Kidney glomerular epithelial cell (primary cell): ENCODE measurements at places on chromosomes 7 and 10.
A peak's percentile ranks its signal among the peaks of the same experiment; 100 is the strongest.

- DNase-seq, result peak; percentile 91
Measured at GRCh38 chr10:95628786-95629185, 27.7 kb downstream of the ALDH18A1 start.

DNA sequence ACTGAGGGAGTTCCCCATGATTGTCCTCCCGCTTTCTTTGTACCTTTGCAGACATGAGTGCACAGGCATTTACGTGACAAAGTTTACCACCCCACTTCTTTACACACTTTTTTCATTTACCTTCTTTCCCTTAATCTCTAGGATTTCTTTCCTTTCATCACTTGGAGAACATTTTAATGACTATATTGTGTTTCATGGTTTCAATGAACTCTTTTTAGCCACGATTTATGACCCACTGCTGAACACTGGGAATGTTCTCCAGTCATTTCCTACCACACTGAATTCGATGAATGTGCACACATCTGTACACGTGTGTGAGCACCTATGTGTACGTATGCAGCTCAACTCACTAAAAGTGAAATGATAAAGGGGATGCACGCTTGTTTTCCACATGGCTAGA is 371.7 kb upstream of the IGFBP3 start:
- DNase-seq, result peak; percentile 19

DNA sequence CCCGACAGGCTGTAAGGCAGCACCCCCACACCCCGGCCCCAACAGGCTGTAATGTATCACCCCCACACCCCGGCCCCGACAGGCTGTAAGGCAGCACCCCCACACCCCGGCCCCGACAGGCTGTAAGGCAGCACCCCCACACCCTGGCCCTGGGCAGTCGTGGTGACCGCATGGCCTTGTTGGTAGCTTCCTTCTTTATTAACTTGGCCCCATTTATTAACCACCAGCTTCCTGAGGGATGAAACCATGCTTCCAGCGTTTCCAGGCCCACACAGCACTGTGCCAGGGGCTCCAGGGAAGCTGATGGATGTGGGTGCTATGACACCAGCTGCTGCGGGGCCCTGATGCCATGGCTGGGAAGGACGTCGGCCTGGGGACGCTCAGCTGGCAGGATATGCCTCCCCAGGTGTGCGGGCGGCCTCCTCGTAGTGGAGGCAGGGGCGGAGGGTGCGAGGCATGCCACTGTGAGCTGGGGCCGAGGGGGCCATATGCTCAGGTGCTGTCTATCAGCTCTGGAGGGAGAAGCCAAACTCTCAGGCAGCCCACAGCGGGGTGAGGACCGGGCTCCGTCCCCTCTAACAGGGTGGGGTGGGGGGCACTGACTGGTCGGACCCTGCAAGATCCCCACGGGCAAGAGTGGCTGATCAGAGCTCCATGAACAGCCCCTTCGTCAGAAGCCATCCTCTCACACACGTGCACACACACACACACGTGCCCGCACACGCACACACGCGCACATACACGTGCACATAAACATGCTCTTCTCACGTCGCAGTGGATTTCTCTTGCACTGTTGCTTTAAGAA is 311.0 kb downstream of the PTPRN2 start:
- no peak for DNase-seq

DNA sequence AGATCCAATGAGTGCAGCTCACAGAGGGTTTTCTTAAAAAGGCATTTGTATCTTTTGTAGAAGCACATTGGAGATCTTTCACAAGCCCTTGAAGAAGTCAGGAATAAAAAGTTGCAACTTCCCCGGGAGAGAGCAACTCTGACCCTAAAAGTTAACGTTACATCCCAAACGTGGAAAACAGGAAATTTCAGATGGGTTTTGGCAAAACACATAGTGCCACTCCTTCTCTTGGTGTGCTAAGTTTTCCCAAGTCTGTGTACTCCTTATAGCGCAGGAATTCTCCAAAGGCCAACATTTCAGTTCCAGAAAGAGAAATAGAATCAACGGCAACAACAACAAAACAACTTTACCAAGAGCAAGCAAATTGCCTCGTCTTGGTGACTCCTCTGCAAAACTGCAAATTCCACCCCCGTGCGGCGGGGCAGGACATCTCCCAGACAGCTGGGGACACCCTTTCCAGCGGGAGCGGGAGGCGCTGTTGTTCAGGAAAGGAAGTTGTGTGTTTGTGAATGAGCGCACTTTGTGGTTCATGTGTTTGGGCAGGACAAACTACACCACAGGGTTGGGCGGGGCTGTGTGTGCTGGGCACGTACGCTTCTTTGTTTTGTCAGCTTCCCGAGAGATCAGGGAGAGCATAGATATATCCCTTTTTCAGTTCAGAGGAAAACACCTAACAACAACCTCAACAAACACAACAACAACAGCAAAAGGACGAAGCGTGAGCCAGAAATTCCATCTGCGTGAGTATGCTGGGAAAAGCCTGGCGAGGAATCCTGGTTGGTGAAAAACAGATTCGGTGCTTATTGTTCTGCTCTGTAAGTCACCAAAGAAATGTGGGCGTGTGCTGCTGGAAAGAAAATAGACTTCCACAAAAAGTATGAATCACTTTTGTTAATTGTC is 294.7 kb upstream of the PITRM1 start:
- peak; percentile 95 for DNase-seq

DNA sequence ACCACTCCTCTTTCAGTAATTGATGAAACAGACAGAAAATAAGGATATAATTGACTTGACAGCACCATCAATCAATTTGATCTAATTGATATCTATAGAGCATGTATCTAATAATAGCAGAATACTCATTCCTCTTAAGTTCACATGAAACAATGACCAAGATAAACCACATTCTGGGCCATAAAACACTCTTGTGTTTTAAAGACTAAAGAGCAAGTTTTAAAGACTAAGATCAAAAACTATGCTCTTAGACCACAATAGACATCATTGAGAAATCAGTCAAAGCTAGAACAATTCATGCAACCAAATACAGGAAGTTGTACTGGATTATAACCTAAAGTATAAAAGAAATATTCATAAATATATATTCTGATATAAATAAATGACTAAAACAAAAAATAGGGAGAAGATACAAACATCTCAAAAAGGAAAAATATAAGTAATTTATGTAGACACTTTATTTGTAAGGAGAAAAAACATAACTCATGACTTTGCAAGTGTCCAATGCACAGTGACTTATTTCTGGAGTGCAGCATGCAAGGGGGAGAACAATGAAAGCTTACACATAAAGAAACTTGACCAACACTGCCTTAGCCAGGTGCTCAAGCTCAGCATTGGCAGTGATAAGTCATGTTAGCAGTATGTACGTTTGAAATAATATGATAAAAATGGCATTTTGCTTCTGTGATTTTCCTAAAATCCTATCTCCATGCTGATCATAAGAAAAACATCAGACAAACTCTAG is 312.7 kb upstream of the IGFBP3 start:
- DNase-seq, result no peak

DNA sequence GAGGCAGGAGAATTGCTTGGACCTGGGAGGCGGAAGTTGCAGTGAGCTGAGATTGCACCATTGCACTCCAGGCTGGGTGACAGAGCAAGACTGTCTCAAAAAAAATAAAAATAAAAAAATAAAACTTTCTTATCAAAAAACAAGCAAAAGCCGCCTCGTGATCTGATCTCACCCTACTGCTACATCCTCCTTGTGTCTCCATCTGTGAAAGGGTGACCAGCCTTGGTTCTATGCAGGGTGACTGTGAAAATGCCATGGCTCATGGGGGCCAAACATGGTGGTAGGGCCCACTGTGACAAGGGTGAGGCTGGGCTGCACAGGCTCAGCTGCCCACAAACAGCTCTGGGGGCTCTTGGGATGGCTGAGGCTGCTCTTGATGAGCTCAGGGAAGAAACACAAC is 968 bp upstream of the OPN4 start:
- DNase-seq, result no peak
